GM12865 (cell line): ENCODE measurements at places on chromosomes 7 and 10.
A peak's percentile ranks its signal among the peaks of the same experiment; 100 is the strongest.

- peak; percentile 64 for DNase-seq
These were observed at the start of gene PHYHIPL for GRCh38 chr10:59176241-59177030. Gene PHYHIPL (plus strand): TSS chr10:59176643. CDS start chr10:59176854, 211 bp downstream.

DNA sequence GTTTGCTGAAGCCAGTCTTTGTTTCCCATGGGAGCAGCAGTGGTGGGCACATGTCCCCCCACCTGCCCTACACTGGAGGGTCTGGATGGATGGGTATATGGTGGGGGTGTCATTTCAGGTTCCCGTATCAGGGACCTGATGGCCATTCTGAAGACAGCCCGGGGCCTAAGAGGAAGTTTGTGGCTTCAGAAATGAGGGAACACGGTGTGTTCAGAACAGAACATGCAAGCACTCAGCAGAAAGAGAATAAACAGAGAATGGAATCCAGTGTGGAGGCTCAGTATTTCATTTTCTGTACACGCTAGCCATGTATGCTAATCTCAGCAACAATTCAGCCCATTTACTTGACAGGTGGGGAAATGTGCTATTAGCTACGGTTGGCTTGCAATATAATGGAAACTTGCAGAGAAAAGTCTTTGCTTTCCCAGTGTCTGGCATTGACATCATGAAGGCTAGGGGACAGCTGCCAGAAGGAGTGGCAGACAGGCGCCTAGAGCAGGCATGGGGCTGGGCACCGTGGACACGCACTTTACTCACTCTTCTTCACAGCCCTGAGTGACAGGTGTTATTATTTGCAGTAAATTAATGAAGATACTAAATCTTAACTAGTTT lies 98.6 kb downstream of the ELMO1 start:
- no peak for DNase-seq

DNA sequence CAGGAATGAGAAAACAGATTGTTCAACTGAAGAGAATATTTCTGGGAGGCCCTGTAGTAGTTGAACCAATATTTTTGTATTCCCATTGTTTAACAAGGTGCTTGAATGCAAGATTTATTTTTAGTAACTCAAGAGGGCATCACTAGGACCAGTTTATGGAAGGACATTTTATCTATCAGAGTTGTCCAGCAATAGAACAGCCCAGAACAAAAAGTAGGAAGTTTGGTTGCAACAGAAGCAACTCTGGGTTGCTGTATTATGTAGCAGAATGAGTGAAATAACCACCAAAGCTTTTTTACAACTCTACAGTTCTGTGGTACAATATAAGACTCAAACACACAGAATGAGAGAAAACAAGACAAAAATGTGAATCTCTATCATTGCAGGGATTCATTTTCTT lies 34.7 kb downstream of the CPED1 start:
- DNase-seq: no peak

- DNase-seq: no peak
These were observed 43.6 kb downstream of the PIP4K2A start for GRCh38 chr10:22670788-22671187.

- no peak for DNase-seq
These were observed 282.0 kb upstream of the AKR1E2 start for GRCh38 chr10:4543938-4544533.

- DNase-seq: no peak
These were observed 24.6 kb upstream of the WNT2 start for GRCh38 chr7:117347480-117347879.

DNA sequence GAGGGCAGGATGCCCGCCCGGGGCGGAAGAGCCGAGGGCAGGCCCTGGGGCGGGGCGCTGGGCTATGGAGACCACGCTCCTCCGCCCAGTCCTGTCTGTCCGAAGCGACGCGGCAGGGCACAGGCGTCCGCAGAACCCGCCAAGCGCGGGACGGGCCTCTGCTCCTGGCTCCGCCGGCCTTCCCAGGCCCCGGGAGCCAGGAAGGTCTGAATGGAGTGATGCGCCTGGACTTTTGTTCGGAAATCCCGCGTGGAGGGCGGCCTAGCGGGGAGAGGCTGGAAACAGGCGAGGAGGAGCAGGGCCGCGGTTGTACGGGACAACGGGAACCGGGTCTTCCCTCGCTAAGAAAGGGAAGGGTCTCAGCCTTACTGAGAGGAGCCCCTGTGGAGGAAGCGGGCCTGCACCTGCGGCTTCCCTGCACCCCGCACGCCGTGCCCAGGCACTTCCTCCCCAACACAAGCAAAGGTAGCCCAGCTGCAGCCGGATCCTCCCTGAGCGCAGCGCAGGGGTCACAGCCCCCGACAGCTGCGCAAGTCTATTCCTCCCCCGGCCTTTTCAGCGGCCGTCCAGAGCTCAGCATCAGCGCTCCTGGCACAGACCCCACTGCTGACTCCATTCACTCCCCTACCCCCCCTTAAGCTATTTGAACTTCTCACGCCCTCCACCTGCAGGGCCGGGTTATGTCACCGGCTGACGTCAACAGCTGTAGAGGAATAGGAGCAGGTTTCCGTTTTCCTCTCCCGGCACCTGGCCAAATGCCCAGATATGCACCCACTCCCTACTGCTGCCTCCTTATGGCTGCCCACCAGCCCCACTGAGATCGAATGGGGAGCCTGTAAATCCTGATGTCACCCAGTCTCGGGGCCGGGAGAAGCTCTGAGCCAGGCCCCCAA lies 143.2 kb upstream of the RET start:
- DNase-seq: no peak

- DNase-seq: no peak
These were observed 122.8 kb downstream of the THSD7A start for GRCh38 chr7:11709196-11709595.

DNA sequence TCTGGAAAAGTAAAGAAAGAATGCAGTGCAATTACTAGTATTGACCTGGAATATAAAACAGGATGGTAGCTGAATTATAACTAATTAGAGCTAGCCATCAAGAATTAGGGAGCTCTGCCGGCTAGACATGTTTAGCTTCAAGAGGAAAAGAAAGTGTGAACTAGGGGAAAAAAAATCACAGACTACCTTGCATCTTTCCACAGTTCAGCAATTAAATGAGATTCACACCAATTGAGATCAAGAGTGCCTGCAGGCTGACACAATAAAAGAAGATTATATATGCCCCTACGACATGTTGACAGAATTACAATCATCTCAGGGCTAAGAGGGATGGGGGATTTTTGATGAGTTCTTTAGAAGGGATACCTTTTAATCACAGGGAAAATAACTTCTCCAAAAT lies 303.3 kb upstream of the CELF2 start:
- no peak for DNase-seq

- no peak for DNase-seq
These were observed 828 bp upstream of the MALSU1 start for GRCh38 chr7:23298141-23298881.

DNA sequence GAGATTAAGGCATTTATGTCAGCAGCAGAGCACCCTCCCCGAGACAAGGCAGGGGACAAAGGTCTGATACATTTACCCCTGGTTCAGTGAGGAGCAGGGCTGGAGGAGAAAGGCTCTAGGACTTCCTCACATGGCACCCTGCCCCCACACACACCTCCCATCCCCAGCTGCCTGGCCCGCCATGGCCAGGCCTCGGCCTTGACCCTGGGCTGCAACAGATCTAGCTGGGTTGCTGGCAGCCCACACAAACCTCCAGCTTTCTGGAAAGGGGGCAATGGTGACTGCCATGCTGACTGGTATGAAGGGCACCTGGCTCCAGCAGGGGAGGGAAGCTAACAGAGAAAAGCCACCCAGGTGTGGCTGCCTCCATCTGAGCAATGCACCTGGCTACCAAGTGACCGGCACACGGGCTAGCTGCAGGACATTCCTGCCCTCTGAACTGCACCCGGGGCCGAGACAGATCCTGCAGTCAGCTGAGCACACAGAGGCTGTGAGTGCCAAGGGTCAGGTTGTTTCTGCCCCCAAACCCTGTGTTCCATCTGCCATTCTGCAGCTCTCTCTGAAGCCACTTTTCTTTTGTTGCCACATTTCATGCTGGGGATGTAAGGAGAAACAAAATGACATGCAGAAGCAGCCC lies 85.8 kb upstream of the LRRC18 start:
- no peak for DNase-seq

- DNase-seq: no peak
These were observed 182.3 kb downstream of the NPSR1 start for GRCh38 chr7:34840176-34840785.

DNA sequence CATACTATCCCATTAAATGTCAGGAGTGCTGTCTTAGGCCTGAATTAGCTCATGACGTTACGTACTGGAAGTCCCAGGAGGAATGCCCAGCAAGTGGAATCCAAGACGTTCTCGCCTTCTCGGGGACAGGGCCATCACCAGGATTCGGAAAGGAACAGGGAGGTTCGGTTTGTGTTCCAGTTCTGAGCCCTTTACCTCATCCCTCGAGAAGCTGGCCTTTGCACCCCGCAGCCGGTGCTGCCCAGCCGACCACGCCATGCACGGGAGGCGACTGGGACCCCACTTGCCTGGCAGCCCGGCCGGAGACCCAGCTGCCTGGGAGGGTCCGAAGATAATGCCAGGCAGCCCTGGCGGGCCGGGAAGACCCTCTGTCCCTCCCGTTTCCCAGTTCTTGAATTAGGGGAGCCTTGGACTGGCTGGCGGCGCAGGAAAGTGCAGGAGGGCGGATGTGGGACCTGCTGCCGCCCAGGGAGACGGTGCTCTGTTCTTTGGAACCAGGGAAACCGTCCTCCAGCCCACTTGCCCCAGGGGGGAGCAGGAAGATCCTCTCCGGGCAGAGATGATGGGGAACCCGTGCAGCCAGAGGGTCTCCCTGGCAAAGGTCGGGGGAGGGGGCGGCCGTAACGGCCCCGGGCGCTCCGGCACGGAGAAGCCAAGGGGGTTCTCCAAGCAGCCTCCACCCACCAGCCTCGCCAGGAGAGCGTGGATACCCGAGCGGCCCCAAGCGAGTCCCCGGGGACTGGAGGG lies 671 bp upstream of the CHST3 start:
- DNase-seq: no peak

- no peak for DNase-seq
These were observed 74.2 kb upstream of the ANLN start for GRCh38 chr7:36315309-36315944.

DNA sequence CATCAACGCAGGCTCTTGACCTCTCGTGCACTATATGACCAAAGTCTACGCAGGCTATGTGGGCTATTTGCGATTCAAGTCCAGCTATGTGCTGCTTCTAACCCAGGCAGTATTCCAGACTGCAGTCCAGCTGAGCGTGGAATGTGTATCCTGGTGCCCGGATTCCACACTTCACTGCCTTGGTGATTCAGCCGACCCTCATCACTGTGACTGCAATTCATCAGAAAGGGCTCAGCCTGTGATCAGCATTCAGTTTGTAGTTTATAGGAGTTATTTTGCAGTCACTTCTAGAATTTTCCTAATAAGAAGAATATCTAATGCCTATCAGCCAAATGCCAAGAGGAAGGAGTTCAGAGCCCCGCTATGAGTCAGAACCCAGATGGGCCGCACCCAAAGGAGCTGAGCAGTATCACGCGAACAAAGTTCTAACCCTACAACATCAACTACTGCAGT lies 119.8 kb upstream of the LANCL2 start:
- no peak for DNase-seq
